ENCODE measurements at places on chromosomes 5 and 9.

DNA sequence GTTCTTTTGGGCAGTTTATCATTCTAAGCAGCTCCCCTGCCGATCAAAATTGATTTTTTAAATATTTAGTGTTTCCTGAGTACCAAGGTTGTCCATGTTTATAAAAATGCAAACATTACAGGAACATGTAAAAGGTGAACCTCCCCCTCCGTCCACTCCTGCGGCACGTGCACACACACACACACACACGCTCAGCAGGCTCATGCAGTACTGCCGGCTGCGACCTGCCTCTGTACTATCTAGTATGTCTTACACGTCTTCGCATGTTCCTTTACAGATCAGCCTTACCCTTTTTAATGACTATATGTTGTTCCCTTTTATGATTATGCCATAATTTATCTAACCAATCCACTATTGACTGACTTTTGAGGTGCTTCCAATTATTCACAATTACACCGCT is 121.8 kb upstream of the LMX1B start:
- DNase-seq = no peak

DNA sequence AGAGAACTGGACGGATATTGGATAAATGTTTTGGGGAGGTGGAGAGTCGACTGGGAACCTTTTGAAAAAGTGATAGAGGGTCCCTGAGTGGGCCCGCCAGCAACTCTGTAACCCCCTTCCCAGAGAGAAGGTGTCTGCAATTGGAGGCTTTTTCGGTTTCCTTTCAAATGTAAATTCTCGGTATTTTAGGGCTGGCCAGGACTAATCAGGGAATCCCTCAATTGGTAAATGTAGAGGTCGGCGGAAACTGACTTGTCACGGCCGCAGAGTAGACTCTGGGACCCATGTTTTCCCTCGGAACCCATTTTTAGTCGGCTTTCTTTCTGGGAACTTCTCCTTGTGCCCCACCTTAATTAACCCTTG is 524 bp downstream of the CCNB1 start:
- DNase-seq = no peak

DNA sequence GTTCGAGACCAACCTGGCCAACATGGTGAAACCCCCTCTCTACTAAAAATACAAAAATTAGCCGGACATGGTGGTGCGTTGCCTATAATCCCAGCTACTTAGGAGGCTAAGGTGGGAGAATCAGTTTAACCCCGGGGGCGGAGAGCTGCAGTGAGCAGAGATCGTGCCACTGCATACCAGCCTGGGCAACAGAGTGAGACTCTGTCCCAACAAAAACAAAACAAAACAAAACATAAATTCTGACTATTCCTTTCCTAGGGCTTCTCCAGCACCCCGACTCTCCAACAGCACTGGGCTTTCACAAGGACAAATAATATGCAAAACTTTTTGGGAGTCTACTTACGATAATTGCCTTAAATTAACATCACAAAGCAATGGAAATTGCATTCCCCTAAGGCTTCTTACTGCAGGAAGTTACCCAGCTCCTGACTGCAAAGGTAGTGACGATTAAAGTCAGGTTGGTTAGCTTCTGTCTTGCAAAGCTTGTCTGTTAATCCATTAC is 15.9 kb upstream of the CDKN2AIPNL start:
- no peak for DNase-seq

GRCh38 chr5:140677947-140678346 is 4.6 kb upstream of the DND1 start:
- DNase-seq = no peak

DNA sequence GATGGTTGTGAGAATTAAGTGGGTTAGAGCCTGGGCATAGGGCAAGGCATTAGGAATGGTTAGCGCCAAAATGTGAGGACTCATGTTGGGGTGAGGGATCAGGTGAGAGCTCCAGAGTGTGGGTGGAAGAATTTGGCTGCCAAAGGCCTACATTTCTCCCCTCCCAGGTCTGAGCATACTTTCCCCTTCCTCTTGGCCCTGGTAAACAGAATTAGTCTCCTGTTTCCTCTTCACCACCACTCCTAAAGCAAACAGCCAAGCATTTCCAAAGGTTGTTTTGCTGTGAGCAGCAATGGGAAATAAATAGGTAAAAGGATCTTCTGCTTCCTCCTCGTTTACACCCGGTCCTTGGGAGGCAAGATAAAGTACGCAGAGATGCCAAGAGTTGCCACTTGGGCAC is 132.5 kb downstream of the ZSWIM6 start:
- DNase-seq = no peak

DNA sequence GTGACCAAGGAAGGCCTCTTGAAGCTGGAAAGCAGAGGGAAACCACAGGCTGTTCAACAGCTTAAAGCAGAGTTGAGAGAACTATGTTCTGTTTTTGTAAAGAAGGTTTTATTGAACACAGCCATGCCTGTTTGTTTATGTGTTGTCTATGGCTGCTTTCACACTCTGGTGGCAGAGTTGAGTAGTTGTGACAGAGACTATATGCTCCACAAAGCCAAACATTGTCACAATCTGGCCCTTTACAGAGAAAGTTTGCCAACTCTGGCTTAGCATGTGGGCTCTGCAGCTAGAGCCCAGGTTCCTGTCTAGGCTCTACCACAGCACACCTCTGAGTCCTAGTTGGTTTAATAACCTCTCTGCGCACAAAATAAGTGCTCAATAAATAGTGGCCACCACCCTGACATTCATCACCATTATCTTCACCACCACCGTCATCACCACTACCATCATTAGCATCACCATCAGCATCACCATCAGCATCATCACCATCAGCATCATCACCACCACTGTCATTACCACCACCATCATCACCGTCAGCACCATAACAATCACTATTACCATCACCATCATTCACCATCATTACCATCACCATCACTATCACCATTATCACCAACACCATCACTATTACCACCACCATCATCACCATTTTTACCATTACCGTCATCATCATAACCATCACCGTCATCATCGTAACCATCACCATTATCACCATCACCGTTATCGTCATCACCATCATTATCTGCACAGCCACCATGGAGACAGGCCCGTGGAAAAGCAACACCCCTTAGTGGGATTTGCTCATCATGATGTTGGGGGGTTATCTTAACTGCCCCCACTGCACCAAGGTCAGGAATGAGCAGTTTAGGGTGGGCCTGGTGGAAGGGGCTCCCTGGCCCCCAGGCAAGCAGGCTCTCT is 18.3 kb downstream of the AKNA start:
- DNase-seq = no peak

GRCh38 chr9:116271991-116272390 is 118.4 kb downstream of the PAPPA start:
- no peak for DNase-seq

DNA sequence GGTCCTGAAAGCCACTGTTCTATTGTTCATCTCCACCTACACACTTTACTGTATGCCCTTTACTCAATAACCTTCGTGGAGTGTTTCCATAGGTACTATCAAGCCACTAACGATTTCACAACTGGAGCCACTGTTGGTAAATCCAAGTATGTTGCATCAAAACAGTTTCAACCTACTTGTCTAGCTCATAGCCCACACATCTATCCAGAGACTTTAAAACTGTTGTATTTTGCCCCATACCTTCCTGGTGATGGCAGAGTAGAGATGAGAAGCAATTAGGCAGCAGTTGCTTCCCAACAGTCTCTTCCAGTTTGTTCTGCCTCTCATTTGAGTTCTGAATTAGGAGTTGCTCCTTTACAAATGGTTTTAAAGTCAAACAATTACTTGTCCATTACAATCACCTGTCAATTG is 607 bp downstream of the FAXDC2 start:
- DNase-seq = no peak

DNA sequence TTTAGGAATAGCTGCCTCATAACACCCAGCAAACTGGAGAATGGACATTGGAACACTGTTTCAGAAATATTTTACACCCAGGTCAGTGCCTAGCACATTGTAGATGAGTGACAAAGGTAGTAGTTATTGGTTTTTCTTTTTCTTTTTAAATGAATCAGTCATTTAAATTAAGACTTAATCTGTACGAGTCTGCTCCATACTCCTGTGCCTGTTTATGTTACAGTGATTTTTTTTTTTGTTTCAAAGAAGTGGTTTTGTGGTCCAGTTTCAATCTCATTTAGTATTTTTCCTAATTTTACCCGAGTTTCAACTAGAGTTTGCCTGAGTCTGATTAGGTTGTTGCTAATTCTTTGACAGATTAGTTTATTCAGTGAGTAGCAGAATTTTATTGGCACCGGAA is 16.2 kb downstream of the LMNB1 start:
- DNase-seq = no peak

DNA sequence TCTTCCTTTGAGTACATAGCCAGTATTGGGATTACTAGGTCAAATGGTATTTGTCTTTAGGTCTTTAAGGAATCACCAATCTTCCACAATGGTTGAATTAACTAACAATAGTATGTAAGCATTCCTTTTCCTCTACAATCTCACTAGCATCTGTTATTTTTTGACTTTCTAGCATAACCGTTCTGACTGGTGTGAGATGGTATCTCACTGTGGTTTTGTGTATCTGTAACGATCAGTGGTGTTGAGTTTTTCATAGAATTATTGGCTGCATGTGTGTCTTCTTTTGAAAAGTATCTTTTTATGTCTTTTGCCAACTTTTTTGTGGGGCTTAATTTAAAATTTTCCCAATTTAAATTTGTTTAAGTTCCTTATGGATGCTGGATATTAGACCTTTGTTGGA is 81.5 kb upstream of the ASTN2 start:
- DNase-seq = no peak

DNA sequence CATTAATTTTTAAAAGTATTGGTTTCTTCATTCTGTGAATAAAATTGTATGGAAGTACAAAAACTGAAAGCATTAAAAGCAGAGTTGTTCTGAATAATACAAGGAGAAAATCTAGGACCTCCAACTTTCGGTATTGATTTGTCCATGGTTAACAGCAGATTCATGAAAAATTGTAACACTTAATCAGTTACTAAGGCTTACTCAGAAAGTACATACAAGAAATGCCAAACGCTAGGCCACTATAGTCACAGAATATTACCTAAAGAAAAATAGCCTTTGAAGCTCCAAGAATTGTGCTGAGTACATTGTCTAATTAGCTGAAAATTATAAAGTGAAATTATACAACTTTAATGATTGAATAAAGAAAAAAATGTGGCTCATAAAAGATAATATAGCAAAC is 271.7 kb downstream of the PTPRD start:
- DNase-seq = no peak

- DNase-seq = no peak
Observed at GRCh38 chr5:125044491-125045282, 298.2 kb upstream of the ZNF608 start.

DNA sequence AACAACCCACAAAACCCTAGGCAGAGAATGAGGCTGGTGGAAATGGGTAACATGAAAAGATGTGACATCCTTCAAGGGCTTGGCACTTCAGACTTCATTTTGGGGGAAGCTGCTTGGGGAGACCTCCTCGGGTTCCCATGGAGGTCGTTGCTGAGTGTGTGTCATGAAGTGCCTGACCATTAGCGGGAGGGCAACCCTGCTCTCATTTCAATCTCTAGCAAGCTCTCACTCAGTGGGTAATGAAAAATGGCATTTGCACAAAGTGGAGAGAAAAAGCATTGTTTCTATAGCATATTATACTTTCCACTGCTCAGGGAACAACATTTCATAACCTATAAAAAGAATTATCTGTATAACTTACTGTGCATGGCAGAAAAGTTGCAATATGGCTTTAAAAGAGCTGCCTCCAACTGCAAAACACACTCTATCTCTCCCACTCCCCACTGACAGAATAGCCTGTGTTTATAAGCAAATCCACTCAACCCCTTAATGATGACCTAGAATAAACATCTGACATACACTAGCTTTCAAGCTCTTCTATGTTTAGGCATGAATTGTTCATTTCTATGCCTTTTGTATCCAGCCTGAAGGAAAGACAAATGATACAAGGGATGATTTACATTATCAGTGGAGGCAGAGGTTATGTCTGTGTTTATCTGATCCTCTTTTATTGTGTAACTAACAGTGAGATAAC is 357.2 kb downstream of the ZSWIM6 start:
- DNase-seq = no peak
